Foreskin keratinocyte (primary cell): ENCODE measurements at places on chromosomes 16 and 17.

DNA sequence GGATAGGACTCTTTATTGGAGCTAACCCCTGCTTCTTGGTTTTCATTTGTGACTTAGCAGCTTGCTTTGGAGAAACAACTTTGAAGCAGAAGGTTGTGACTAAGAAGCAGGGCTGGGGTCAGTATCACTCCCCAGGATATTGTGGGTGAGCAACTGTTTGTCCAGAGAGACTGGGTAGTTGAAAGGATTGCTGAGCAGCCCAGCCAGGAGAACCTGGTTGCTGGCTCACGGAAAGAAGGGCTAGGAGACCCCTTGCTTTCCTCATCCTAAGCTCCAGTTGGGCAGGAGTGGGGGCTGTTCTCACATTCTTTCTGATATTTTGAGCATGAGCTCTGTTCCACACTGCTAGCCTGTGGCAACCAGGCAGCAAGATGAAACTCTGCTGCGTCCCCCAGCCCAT, 151.2 kb downstream of the CBLN1 start:
- no peak for DNase-seq

GRCh38 chr16:72711823-72712222, 336.1 kb downstream of the ZFHX3 start:
- peak; percentile 3 for DNase-seq

DNA sequence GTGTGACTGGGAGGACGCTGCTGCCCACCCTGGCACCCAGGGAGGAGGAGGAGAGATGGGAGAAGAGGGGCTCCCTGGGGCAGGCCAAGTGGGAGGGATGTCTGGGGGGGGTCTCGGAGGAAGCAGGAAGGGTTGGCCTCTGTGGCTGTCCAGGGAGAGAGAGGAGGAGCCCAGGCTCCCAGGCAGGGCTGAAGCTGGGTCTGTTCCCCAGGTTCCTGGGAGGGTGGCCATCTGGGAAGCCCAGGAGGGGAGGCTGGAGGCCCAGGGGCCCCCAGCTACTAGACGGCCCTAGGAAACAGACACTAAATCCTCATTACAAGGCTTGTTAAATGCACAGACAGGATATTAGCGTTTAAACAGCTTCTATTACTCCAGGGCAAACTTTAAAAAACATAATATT, 139.8 kb downstream of the ENGASE start:
- DNase-seq, result no peak

DNA sequence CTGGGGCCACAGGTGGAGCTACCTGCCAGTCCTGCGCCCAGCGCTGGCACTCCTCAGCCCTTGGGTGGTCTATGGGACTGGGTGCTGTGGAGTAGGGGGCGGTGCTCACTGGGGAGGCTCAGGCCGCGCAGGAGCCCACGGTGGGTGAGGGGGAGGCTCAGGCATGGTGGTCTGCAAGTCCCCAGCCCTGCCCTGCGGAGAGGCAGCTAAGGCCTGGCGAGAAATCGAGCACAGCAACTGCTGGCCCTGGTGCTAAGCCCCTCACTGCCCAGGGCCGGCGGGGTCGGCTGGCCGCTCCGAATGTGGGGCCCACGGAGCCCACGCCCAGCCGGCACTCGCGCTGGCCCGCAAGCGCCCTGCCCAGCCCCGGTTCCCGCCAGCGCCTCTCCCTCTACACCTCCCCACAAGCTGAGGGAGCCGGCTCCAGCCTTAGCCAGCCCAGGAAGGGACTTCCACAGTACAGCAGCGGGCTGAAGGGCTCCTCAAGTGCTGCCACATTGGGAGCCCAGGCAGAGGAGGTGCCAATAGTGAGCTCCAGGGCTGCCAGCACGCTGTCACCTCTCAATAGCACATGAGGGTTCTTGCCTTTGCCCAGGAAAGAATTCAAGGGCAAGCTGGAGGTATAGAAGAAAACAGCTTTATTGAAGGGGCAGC, 11.0 kb upstream of the EEF2KMT start:
- no peak for DNase-seq

DNA sequence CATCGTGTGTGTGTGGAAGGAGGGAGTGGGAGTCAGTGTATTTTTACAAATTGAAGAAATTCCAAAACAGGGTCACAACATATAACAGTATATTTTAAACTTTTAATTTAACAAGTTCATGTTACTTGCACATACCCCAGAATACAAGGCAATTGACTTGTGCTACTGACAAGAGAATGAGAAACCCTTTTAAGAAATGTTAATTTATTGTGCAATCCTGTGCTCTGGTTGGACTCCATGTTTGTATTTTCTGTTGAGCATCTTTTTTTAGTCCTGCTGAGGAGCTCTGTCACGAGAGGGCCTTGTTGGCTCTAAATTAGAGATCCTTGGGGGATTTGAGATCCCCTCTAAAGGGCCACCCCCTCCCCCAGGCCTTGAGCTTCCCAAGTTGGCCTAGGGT, 1.1 kb upstream of the EMP2 start:
- no peak for DNase-seq

DNA sequence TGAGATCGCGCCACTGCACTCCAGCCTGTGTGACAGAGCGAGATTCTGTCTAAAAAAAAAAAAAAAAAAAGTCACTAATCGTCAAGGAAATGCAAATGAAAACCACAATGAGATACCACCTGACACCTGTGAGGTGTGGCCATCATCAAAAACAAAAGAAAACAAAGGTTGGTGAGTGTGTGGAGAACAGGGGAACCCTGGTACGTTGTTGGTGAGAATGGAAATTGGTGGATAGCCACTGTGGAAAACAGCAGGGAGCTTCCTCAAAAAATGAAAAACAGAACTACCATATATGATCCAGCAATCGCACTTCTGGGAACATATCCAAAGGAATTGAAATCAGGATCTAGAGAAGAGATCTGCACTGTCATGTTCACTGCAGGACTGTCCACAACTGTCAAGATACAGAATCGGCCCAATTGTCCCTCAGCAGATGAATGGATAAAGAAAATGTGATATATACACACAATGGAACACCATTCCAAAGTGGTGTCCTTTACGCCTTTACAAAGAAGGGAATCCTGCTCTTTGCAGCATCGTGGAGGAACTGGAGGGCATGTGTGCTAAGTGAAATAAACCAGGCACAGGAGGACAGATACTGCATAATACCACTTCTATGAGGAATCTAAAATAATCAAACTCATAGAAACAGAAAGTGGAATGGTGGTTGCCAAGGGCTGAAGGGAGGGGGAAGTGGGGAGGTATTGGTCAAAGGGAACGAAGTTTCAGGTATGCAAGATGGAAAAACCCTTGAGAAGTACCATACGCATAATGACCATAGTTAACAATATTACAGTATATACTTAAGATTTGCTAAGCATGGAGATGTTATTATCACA, 63.5 kb upstream of the PLCG2 start:
- DNase-seq, result no peak

DNA sequence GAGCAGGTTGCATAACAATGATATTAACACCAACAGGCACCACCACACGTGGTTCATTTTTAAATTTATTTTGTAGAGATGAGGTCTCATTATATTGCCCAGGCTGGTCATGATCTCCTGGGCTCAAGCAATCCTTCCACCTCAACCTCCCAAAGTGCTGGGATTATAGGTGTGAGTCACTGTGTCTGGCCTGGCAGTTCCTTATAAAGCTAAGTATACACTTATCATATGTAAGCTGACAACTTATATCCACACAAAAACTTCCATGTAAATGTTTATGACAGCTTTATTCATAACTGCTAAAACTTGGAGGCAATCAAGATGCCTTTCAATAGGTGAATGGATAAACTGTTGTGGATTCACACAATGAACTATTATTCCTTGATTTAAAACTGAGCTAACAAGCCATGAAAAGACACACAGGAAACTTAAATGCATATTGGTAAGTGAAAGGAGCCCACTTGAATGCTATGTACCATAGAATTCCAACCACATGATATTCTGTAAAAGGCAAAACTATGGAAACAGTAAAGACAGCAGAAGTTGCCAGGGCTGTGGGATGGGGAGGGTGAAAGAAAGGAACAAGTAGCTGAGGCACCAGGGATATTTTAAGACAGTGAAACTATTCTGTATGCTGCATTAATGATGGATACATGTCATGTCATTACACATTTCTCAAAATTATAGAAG, 156.5 kb upstream of the KCNJ18 start:
- no peak for DNase-seq

GRCh38 chr16:23175651-23176050, 6.9 kb upstream of the SCNN1G start:
- no peak for DNase-seq

GRCh38 chr16:31873556-31874365, at the start of gene ZNF267:
TSS of gene ZNF267 (plus strand) at chr16:31873807. CDS start at chr16:31873967, 160 bp downstream.
- peak; percentile 64 for DNase-seq

- DNase-seq, result no peak
These were observed 22.3 kb upstream of the SMG1 start for GRCh38 chr16:18948372-18949020.

DNA sequence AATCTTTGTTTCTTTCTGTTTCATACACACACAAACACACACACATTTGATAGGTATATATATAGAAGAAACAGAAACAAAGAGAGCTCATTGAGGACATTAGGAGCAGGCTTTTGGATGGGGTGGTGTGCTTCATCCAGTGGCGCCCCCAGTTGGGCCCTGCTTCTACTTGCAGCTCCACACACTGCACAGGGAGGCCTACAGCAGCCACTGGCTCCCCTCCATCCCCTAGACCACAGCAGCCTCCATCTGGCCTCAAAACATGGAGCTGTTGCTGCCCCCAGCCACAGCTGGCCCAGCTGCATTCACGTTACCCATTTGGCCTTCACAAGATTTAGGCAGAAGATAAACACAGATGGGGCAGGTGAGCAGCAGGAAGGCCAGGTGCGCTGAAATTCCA, 33.1 kb upstream of the NF1 start:
- no peak for DNase-seq

DNA sequence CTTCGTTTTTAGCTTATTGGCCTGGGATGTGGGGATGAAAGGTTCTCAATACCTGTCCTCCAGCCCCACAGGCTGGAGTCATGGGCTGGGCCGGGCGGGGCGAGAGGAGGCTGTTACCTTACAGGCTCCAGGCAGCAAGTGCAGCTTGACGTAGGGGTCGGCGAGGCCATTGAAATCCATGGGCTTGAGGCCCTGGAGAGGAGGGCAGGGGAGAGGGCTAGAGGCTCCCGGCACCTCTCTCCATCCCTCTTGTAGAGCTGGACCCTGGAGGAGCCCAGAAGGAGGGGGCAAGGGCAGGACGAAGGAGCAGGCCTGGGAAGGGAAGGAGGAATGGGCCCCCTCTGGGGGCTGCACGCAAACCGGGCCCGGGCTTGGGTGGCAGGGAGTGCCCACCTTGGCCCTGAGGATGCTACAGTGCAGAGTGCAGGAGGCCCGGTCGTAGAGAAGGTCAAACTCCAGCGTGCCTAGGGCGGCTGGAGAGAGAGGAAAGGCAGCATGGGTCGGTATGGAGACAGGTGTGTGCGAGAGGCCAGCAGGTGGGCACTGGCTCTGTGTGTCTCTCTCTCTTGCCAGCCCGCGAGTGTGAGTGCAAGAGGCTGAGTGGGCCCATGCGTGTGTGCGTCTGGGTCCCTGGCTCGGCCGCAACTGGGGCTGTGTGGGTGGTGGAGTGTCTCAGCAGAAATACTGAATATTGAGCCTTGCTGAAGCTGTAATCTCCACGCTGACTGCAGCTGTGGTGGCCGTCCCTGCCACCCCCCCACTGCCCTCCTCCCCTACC, 1.6 kb downstream of the DOC2A start:
- no peak for DNase-seq

DNA sequence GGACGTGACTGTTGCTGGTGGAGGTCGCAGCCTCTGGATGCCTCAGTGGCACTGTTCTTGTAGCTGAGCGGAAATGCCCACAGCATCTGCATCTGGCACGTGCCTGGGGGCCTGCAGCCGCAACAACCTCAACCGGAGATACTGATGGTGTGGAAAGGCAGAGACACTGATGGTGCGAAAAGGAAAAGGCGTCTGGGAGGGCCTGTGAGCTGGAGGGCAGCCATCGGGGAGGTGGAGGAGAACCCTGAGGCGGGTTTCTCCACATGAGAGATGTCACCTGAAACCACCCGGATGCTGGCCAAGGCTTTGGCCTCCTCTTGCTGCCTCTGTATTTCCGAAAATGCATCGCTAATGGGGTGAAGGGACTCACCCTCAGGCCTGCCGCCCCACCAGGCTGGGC, 284.8 kb upstream of the WSB1 start:
- no peak for DNase-seq

DNA sequence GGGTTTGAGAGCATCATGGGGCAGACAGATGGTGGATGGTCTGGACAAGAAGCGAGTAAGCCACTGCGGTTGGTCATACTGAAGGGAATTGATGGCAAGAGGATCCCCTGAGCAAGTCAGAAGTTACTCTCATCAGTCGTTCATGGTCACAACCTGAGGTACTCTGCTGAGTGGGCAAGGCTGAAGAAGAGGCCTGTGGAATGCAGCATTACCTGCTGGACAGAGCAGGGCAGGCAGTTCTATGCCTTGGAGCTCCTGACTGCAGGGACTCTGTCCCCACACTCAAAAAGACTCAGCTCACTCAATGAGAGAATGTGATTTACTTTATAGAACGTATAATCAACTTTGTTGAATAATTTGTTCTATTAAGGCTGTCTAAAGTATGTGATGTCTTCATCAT, 28.3 kb downstream of the ALDH3A2 start:
- no peak for DNase-seq

GRCh38 chr17:78184868-78185267, 2.0 kb downstream of the TK1 start:
- DNase-seq, result no peak

- no peak for DNase-seq
These were observed 36.9 kb downstream of the TMEM235 start for GRCh38 chr17:78268191-78268874.

- DNase-seq, result no peak
These were observed 54.1 kb downstream of the TOX3 start for GRCh38 chr16:52492789-52493357.

- no peak for DNase-seq
These were observed 75.5 kb downstream of the BMERB1 start for GRCh38 chr16:15509593-15510535.

DNA sequence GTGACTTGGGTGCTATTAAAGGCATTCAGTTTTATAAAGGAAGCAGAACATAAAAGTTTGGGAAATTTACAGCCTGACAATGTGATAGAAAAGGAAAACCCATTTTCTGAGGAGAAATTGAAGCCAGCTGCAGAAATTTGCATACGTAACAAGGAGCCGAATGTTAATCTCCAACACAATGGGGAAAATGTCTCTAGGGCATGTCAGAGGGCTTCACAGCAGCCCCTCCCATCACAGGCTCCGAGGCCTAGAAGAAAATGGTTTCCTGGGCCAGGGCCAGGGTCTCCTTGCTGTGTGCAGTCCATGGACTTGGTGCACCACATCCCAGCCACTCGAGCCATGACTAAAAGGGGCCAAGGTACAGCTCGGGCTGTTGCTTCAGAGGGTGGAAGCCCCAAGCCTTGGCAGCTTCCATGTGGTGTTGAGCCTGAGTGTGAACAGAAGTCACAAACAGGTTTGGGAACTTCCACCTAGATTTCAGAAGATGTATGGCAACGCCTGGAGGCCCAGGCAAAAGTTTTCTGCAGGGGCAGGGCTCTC, 23.9 kb upstream of the TOM1L1 start:
- no peak for DNase-seq

DNA sequence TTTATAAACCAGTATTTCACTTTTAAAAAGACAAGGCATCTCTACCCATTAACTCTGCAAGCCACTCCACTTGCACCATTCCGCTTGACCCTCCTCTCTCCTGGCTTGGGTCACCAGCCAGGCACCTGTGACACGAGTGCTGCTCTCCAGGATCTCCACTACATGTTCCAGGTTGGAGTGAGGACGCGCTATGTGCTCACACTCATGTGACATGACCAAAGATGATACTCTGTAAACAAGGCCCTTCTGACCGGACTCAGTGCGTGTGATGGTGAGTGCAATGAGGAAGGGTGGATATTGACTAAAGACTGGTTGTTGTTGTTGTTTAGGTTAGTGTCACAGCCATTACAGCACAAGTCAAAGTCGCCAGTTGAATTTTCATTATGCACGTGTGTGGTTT, 192.7 kb downstream of the MRTFB start:
- DNase-seq, result no peak

- peak; percentile 26 for DNase-seq
These were observed 15.8 kb upstream of the EEF2K start for GRCh38 chr16:22190081-22190775.
